ENCODE measurements at places on chromosomes 7 and 10. TPM values are rescaled to one million over a fixed set of nuclear protein-coding genes. Genes with fewer than 3 reads are reported as not detected.

The BCCIP gene
- total RNA-seq = 25.9 TPM

The FEZF1 gene
- total RNA-seq = not detected

The PLXDC2 gene
- total RNA-seq = 86.9 TPM

The AKR1C3 gene
- total RNA-seq = 238 TPM

The SPDYE2B gene
- not detected for total RNA-seq

The DNAH11 gene
- total RNA-seq = under 0.01 TPM

The ERVW-1 gene
- total RNA-seq = not detected

The SFMBT2 gene
- under 0.01 TPM for total RNA-seq

The PIK3CG gene
- total RNA-seq = not detected

The OR2A42 gene
- not detected for total RNA-seq

The RARRES2 gene
- 26.1 TPM for total RNA-seq

The MAP3K8 gene
- 10.3 TPM for total RNA-seq

The TRIM50 gene
- total RNA-seq = not detected

The KLHL7 gene
- 44.5 TPM for total RNA-seq

The GBX1 gene
- not detected for total RNA-seq

The TMEM273 gene
- 0.59 TPM for total RNA-seq

The CALHM1 gene
- not detected for total RNA-seq

The BMI1 gene
- total RNA-seq = 73.1 TPM

The CALML5 gene
- total RNA-seq = not detected

The GPR15LG gene
- not detected for total RNA-seq

The CNNM1 gene
- total RNA-seq = 0.36 TPM

The ARMH3 gene
- total RNA-seq = 9.1 TPM

The LIPJ gene
- under 0.01 TPM for total RNA-seq

The THNSL1 gene
- 3.2 TPM for total RNA-seq

The UPK3B gene
- total RNA-seq = 0.88 TPM

The HOGA1 gene
- 2.7 TPM for total RNA-seq

The EBF3 gene
- 35.4 TPM for total RNA-seq

The CCL24 gene
- total RNA-seq = not detected

The PLEKHS1 gene
- total RNA-seq = not detected

The IDI2 gene
- total RNA-seq = not detected

The SPDYE6 gene
- not detected for total RNA-seq

The OR2A12 gene
- not detected for total RNA-seq

The FAM25G gene
- not detected for total RNA-seq

The ASB13 gene
- 14.8 TPM for total RNA-seq

The FGFR2 gene
- 13.8 TPM for total RNA-seq

The ASZ1 gene
- total RNA-seq = not detected

The ZC3HAV1L gene
- 17.1 TPM for total RNA-seq

The PAX4 gene
- not detected for total RNA-seq

The EPHA1 gene
- not detected for total RNA-seq

The MMRN2 gene
- total RNA-seq = 1.1 TPM

The HMX3 gene
- total RNA-seq = not detected

The PLXNA4 gene
- 4.3 TPM for total RNA-seq

The CUZD1 gene
- 0.59 TPM for total RNA-seq

The GARS1 gene
- 526 TPM for total RNA-seq

The CPA4 gene
- 28.2 TPM for total RNA-seq

The CCDC126 gene
- 12.3 TPM for total RNA-seq

The NPC1L1 gene
- not detected for total RNA-seq

The MINPP1 gene
- total RNA-seq = 22.1 TPM

The CPED1 gene
- 37.4 TPM for total RNA-seq

The PFKFB3 gene
- total RNA-seq = 19.2 TPM

The GIMAP5 gene
- total RNA-seq = not detected

Measured in osteoblast (primary cell).